Iris pigment epithelial cell (primary cell): ENCODE measurements at places on chromosomes 3 and 15.

DNA sequence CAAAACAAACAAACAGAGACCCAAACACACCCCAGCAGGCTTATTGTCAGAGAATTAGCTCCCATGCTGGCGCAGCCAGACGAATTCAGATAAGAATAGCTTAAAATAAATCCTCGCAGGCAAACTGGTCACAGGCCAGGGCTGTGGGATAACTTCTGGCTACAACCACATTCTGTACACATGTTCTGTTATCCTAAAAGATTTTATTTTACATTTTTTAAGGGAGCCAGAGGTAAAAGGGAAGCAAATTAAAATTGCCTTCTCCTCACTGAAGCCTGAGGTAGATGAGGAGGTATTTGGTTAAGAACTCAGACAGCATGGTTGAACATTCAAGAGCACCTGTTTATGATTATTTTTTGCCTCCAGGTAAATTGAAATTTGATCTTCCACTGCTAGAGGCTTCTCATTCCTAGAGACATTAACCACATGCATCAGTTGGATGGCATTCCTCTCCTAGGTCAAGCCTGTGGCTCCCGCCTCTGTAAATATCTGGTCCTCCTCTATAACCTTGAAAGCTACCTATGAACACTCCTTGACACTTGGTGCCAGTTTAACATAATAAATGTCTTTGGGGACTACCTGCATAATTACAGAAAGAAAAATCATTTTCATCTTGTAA is 190.3 kb downstream of the SATB1 start:
- DNase-seq: no peak

- DNase-seq: no peak
These were observed 113.0 kb upstream of the MME start for GRCh38 chr3:154967090-154967489.

GRCh38 chr3:129412542-129413198 is 15.8 kb downstream of the EFCAB12 start:
- peak; percentile 89 for DNase-seq

DNA sequence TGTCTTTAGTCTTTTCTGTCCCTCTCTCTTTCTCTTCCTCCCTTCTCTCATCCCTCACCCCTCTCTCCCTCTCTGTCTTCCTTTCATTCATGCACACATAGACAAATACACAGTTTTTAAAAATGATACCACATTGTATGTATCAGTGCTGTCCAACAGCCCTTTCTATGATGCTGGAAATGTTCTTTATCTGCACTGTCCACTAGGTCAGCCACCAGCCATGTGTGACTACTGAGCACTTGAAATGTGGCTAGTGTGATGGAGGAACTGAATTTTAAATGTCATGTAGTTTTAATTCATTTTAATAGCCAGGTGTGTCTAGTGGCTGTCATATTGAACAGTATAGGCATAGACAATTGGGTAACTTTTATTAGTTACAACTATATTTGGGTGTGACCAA is 34.9 kb downstream of the COL6A5 start:
- no peak for DNase-seq

- peak; percentile 56 for DNase-seq
These were observed 99.1 kb downstream of the UBE2E2 start for GRCh38 chr3:23302271-23302670.

- DNase-seq: peak; percentile 72
These were observed 175.4 kb downstream of the MBNL1 start for GRCh38 chr3:152444029-152444641.

DNA sequence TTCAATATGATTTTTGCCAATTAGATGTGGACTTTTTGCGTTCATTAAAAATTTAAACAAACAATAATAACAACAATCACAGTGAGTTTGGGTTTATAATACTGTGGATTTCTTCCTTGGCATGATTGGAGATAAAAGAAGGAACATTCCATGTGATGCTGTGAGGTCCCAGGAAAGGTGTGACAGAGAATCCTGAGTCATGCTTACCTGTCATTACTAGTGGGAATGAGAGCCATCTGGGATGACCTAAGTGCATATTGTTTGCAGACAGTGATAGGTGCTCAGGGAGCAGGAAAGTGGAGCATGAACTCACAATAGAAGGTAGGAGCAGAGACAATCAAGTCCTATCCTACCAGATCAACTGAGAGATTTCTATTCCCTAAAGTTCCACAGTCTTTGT is 766.5 kb upstream of the CFAP20DC start:
- no peak for DNase-seq

DNA sequence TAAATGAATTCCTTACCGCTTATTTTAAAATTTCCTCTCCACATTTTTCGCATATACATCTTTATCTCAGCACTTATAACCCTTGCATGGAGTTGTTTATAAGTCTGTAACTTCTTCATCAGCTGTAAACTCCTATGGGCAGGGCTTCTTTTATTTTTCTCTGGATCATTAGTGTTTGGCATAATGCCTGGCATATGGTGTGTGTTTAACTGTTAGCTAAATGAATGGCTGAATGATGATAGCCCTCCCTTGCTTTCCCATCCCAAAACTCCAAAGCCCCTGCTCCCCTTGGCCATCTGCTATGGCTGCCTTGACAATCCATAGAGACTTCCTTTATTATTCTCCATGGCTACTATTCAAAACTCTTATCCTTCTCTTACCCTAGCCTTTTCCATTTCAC is 48.1 kb upstream of the SEMA6D start:
- no peak for DNase-seq

- no peak for DNase-seq
These were observed 74.6 kb downstream of the IQSEC1 start for GRCh38 chr3:12998648-12999047.

DNA sequence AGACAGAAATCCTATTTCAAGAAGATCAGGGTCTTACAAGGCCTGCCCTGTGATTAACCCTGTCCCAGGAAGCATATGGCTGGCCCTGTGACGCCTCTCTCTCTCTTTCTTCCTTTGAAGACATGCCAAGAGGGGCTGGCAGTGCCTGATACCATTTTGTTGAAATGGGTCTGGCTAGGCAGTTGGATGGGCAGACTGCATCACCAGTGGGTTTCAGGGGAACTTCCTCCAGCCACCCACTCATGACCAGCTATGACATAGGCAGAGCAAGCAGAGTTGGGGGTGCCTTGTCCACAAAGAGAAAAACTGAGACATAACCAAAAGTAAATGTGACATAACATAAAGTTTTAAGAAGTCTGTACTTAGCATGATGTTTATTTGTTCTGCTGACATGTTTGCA is 31.4 kb upstream of the MANF start:
- DNase-seq: no peak

- DNase-seq: no peak
These were observed 725 bp downstream of the TLE3 start for GRCh38 chr15:70097063-70097320.

GRCh38 chr15:80572337-80572736 is 122.8 kb upstream of the ABHD17C start:
- no peak for DNase-seq

- DNase-seq: no peak
These were observed 753 bp upstream of the MYO5A start for GRCh38 chr15:52529341-52529924.

DNA sequence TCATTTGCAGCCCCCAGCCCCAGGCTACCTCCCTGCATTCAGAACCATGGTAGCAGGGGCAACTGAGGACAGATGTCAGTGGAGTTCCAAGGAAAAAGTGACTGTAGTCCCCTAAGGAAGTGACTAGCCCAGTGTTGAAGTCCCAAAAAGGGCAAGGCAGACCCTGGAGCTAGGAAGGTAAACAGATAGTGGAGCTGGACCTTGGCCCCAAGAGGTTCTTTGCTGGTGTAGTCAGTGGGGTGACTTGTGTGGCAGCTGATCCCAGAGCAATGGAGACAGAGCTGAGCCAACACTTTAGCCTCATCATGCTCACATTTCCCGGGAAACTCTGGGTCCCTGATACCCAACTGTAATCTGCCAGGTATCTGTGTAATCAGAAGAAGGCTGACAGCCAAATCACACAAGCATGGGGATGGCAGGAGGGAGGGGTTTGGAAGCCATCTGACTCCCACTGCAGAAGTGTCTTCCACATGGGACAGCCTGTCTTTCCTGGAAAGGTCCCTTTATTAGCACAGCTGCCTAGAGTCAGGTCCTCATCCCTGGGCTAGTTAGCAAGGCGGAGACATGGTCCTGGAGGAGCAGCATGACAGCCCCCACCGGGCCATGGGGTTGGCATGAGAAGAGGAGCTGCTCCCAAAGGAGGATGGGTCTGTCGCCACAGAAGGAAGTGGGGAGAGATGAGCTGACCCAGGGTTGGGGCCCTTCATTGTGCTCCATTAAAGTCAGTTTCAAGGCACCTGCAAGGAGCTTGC is 39.8 kb downstream of the PXYLP1 start:
- no peak for DNase-seq

DNA sequence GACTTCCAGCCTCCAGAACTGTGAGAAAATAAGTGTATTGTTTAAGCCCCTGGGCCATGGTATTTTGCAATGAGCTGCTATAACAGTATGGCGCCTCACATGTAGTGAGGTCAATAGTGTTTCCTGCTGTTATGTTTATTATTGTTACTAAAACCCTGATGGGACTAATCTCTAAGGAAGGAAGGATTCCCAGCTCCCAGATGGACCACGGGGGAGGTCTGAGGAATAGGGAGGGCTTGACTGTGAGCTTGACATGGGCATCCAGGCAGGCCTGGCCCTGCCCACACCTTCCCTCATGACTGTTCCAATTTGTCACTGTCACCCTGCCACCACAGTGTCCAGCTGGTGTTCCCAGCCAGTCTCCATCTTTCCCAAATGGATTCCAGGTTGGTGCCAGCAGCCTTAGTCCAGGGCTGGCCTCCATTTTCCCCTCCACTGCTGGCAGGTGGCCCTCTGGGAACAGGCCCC is 14.5 kb upstream of the SLC41A3 start:
- DNase-seq: peak; percentile 34

GRCh38 chr3:102037209-102037608 is 187.9 kb downstream of the NFKBIZ start:
- DNase-seq: peak; percentile 68

DNA sequence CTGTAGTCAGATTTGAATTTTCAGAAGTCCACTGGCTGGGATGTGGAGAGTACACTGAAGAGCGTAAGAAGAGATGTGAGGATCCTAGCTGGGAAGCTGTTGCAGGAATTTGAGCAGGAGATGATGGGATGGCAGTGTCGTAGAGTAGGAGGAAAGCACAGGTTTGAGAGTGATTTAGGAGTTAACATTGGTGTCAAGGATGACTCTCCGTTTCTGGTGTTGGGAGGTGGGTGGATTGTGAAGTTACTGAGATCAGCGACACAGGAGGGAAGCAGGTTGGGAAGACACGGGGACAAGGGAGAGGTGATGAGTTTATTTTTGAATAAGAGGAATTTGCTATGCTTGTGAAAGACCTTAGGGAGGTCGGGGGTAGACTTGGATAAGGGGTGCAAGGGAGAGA is 434.2 kb upstream of the TPM1 start:
- no peak for DNase-seq

GRCh38 chr3:112362221-112362620 is 29.3 kb downstream of the CD200 start:
- no peak for DNase-seq
